ENCODE measurements at places on chromosomes 7 and 10. TPM values are rescaled to one million over a fixed set of nuclear protein-coding genes. Genes with fewer than 3 reads are reported as not detected.

GRCh38 chr7:83655951-83656556, 7.1 kb upstream of the SEMA3E start:
- DNase-seq, result no peak

DNA sequence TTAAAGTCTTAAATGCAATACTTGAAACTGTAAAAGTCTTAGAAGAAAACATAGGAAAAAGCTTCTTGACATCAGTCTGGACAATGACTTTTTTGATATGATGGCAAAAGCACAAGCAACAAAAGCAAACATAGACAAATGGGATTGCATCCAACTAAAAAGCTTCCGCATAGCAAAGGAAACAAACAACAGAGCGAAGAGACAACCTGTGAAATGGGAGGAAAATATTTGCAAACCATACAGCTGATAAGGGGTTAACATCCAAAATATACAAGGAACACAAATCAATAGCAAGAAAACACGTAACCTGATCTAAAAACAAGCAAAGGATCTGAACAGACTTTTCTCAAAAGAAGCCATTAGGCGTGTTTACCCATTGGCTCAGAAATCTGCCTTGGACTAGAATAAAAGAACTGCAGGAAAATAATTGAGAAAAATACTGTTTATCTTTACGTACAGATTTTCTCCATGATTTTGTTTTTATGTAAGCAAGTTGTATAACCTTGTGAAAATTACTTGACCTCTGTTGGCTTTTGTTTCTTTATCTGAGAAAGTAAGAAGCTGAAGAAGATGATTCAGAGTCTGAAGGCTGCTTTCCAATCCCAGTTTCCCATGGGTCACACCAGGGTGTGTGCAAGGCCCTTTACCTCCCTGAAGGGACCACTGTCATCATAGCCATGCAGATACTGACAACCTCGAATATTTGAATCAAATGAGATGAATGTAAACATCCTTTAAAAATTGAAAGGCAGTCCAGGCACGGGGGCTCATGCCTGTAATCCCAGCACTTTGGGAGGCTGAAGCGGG, 99.1 kb upstream of the LANCL2 start:
- no peak for DNase-seq

GRCh38 chr7:152313217-152313616, 122.6 kb downstream of the KMT2C start:
- DNase-seq, result no peak

DNA sequence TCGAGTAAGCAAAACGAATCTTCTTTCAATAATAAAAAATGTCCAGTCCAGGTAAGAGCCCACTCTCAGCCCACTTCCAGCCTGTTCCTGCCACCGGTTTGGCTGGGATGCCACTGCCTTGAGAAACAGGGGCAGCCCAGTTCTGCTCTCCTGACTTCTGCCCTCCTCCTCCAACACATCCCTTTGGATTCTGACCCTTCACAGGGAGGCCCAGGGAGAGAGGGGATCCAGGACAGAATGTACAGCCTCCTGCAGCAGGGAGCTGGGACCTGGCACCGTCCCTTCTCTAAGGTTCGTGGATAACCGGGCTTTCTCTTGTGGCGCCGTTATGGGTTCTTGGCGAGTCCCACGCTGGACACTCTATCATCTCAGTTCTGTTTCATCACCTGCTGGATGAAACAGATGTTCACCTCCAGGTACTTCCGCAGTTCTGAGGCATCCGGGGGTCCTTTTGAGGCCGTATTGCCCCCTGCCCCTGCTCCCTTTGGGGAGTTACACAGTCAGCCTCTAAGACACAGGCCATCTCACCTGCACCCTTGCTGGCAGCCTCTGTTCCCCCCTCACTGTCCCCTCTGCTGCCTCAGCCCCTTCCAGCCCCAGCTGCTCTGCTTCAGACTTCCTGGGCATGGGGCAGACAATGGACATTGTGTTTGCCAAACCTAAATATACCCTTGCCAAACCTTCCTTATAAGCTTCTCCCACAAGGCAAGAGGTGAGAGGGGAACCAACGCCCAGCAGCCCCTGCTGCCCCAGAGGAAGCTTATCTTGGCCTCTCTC, 203.8 kb upstream of the ZMIZ1 start:
- no peak for DNase-seq

TMEM270 gene
- not detected for total RNA-seq

ZMIZ2 gene
- 84.7 TPM for total RNA-seq
